ENCODE measurements at places on chromosomes 1 and 21. TPM values are rescaled to one million over a fixed set of nuclear protein-coding genes. Genes with fewer than 3 reads are reported as not detected.

GRCh38 chr21:43353282-43354025 is 73.5 kb downstream of the SIK1 start:
- DNase-seq = no peak

DNA sequence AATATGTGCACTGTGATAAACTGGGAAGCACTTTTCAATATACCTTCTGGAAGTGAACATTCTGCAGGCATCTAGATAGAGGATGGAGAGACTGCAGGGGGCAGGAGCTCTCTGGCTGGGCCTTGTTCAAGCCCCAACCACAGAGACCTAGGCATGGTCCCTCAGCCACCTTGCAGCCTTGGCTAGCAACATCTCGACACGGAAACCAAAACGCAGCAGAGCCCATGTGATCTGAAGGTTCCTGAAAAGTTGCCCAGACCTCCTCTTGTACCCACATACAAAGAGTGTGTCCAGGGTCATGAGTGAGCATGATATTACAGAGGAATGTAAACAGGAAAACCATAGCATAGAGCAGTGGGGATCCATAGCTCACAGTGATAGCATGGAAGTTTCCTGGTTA is 33.1 kb upstream of the SAMD11 start:
- no peak for DNase-seq

NR0B2 gene
- total RNA-seq = not detected

- DNase-seq = no peak
Measured at GRCh38 chr1:108049178-108049819, 84.3 kb upstream of the VAV3 start.

DNA sequence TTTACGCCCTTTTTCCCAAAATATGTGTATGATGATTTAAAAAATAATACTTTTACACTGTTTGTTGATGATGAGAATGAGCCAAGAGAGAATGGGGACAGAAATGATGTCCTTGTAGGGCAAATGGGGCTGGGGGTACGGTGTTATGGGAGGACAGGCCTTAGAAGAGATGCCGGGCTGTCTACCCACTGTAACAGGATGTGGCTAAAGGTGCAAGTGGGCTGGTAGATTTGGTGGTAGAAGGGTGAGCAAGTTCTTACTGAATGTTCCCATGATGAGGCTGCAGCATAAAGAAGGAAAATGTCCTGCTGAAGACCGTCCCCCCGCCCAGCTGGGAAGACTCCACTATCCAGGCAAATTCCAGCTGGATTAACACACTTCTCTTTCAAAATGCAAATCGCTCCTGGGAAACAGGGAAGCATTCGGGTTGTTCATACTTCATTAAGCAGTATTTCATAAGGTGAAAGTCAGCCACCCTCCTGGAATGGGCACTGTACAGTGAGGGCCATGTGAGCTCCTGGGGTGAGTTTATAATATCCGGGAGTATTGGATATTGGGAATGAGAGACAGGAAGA is 14.0 kb downstream of the GPA33 start:
- DNase-seq = no peak

- no peak for DNase-seq
Measured at GRCh38 chr1:53979712-53980450, 33.7 kb downstream of the LRRC42 start.

DNA sequence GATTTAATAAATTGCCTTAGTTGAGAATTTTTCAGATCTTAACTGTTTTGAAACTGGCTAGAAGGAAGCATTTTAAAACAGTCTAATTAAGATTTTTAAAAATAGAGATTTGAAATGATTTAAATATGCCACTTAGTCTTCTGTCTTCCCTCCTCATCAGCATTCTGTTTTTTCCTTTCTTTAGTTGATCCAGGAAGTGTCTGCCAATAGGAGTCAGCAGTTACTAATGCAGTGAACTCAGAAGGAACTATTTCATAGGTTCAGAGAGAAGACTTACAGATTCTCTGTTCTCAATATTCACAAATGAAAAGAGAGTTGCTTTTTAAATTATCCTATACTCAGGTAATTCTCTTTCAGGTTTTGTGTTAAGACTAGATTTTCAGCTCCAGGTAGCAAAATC is 84.5 kb downstream of the RPS6KC1 start:
- DNase-seq = no peak

RSPH1 gene
- 0.19 TPM for total RNA-seq

- DNase-seq = no peak
Measured at GRCh38 chr1:225318706-225319575, 108.9 kb downstream of the LBR start.

DNA sequence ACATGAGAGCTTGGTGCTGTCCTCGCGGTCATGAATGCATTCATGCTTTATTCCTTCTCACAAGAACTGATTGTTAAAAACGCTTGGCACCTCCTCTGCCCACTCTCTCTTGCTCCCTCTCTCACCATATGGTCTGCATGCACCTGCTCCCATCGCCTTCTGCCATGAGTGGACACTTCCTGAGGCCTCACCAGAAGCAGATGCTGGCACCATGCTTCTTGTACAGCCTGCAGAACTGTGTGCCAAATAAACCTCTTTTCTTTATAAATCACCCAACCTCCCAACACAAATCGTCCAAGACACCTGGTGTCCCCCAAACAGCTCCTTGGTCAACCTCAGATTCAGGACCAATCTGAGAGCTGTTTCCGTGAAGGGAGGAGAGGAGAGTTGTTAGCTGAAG is 43.3 kb upstream of the PCBP3 start:
- peak; percentile 44 for DNase-seq

DNA sequence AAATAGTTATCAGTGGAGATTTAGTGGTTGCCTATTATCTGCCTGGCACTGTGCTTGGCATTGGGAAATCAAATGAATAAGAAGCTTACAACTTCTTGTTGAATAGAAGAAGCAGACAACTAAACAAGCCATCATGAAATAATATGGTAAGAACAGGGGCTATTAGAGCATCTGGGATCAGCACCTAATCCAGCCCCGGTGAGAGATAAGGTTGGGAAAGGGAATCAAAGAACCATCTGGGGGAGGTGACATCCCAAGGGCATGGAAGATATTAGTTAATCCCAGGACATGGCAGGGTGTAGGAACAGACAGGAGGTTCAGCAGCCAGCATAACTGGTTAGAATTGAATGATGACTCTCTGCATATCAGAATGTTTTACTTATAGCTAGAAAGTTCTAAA is 36.3 kb upstream of the SUCO start:
- no peak for DNase-seq

DNA sequence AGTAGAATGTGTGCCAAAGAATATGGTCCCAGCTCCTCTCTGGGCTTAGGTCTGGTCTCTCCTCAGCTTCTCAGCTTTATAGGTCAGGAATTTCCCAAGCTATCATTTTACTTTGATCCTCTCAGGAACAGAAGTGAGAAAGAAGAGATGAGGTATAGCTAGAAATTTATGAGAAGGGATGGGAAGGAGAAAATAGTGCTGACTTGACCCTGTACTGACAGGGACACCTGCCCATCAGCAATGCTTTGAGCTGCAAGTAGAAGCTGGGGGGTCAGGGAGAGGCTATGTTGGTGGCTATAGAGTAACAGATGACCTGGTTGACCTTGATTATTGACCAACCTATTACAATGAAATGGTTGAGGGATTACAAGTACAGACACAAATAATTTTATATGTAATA is 75.0 kb downstream of the XCL2 start:
- no peak for DNase-seq

DNA sequence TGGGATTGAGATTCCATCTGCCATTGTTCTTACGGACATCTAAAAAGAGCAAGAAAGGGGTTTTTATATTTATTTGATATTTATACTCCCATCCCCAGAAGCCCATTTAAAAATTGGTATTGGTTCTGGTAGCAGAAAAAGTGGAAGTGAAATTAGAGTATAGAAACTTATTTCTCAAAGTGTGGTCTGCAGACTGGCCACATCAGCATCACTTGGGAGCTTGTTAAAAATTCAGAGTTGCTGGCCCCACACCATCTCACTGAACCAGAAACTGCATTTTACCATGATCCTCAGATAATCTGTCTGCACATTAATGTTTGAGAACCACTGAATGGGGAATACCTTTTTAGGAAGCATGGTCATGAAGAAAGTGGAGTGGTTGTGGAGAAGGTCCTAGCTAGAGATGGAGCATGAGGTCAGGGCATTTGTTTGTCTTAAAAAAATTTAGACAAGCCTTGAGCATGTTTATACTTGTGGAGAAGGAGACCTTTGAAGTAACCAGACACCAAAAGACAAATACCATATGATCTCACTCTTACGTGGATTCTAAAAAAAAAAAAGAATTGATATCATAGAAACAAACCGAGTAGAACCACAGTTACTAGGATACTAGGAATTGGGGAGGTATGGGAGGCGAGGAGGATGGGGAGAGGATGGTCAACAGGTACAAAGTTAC is 116.3 kb downstream of the ST6GALNAC3 start:
- DNase-seq = no peak

F13B gene
- not detected for total RNA-seq

- DNase-seq = no peak
Measured at GRCh38 chr1:115166531-115167091, 77.3 kb upstream of the TSPAN2 start.

MAP10 gene
- total RNA-seq = 2.9 TPM

DNA sequence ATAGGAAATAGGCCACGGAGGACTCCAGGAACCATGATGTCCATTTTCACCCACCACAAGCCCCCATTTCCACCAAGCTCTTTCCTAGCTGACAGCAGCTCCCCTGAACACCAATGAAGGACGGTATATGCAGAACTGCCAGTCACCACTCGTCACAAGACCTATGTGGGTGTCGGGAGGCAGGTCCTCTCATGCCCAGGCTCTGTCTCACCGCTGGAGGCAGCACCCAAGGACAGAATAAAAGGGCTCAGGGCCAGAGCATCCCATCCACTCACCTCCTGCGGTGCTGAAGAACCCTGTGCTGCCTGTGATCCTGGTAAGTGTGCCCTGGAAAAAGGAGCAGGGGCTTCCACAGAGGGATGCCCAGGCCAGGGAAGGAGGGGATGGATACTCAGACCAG is at the start of gene LCE1F:
TSS of gene LCE1F (plus strand) at position 266 of the 400 bp plus-strand sequence. CDS start 1,232 bp downstream, outside the sequence.
- DNase-seq = no peak

DNA sequence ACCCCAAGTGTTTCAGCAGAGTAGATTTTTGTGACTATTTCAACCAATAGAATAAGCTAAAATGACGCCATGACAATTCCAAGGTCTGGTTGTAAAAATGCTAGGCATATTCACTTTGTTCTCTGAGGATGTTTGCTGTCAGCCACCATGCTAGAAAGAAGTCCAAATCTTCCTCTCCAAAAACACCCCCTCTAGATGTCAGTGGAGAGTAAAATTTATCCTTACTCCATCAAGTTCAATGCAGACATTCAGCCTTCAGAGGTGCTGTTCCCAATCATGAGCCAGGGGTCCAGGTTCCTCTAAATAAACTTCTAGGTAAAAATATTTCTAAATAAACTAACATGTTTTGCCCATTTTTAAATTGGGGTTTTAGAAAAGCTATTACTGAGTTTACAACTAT is 395.4 kb upstream of the ADAMTS5 start:
- DNase-seq = no peak
